ENCODE measurements at places on chromosomes 12 and 14.

DNA sequence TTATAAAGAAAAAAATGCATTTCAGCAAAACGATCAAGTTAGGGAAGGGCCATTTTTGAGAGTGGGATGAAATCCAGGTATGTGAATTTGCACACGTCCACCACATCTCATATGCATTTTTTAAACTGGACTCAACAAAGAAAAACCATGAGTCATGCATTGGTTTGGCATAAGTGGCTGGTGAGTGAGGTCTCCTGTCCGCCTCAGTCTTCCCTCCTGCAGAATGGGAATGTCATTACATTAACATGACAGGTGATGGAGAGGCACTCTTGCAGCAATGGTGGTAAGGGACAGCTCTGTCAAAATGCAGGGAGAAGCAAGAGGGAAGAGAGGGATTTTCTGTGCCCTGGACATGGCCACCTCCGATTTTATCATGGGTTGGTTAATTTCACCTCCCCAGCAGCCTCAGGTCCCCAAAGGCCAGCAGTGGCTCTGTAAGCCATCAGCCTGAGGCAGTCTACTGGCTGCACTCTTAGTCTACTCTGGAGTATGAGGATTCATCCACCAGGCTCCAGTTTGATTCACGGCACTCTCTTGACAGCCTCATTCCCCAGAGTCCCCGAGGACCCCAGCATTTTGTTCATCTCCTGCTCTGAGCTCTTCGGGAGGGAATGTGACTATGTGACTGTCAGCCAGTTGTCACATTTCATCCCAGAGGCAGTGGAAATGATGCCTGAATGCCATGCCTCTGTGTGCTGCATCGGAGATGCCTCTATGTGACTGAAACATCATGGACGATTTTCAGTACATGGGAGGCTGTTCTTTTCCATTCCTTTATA, 17.1 kb upstream of the PWP1 start:
- no peak for DNase-seq

DNA sequence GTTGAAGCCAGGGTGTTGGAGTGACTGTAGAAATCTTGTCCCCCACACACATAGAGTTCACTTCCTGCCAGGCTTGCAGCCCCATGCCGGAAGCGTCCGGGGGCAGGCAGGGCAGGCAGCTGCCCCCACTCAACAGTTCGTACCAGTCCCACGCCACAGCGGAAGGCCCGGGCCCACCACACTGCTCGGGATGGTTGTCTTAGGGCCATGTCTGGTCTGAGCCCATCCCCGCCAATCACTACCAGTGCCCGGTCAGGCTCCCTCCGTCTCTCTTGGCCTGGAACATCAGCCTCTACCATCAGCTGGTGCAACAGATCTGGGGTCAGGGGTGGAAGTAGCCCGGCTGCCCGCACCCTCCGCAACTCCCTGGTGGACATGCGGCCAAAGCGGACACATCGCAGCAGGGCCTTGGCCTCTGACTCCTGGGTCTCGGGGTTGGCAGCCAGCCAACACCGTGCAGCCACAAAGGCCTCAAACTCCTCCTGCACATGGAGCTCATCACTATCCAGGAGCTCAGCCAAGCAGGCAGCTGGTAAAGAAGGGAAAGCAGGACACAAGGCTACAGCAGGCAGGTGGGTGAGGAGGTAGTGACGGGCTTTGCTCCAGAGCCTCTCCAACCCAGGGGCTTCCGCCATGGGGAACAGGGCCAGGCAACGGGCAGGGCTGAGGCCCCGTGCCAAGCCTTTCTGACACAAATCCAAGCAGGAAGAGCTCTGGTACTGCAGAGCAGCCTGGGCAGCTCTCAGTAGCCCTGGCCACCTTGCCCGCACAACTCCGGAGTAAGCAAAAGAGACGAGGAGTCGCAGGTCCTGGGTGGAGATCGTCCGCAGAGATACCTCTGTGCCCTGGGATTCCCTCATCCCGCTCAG, 5.9 kb downstream of the KLHL33 start:
- no peak for DNase-seq

GRCh38 chr14:52801014-52801712, 9.8 kb upstream of the GNPNAT1 start:
- no peak for DNase-seq

DNA sequence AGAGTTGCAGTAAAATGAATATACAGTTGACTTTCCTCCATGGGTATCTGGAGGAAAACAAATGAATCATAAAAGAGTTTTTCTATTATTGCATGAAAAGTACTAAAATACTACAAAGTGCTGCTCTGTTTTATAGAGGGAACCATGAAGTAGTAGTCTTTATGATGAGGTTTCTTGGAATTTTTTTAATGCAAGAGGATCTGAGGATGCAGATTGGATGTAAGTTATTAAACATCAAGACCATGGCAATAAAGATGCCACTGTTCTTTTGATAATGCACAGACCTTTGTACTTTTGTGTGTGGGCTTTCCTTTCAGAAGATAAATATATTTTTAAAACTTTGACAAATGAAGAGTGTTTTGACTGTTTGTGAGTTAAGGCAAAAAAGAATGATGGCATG, 87.5 kb downstream of the DACT1 start:
- DNase-seq, result no peak

GRCh38 chr12:68294251-68294650, 37.9 kb downstream of the MDM1 start:
- no peak for DNase-seq

- no peak for DNase-seq
Measured at GRCh38 chr12:50574601-50575348, 70.0 kb downstream of the DIP2B start.

DNA sequence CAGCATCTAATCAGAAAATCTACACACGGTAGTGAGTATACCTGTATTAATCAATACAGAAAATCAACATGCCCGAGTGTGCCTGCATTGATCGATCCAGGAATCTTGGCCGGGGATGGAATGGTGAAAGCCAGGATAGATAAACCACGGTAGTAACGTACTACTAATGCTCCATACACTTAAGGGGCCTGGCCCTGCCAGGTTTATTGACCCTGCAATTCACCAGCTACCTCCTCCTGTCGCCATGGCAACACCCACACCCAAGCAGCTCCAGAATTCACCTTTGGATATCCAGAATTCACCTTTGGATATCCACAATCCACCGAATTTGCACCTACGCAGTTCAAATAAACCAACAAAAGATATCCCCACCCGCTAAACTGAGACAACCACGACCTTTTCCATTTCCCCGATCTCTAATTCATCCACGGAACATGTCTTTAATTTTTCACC, 14.8 kb upstream of the CALM1 start:
- no peak for DNase-seq

DNA sequence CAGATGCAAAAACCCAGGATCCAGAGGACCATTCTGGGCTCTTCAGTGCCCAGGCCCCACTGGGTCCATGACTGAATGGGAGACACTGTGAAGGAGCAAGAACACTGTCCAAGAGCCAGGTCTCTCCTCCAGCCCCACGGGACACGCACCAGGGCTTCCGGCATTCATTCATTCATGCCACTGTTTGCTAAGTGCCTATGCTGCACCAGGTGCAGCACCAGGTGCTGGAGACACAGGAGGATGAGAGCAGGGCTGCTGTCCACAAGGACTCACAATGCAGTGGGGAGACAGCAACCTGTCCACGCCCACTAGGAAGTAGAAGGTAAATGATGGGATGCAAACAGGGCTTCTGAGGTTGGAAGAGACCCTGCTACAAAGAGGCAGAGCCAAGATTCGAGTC, 20.4 kb downstream of the CLMN start:
- DNase-seq, result no peak

GRCh38 chr14:71324767-71325272, 417.6 kb downstream of the PCNX1 start:
- DNase-seq, result no peak

DNA sequence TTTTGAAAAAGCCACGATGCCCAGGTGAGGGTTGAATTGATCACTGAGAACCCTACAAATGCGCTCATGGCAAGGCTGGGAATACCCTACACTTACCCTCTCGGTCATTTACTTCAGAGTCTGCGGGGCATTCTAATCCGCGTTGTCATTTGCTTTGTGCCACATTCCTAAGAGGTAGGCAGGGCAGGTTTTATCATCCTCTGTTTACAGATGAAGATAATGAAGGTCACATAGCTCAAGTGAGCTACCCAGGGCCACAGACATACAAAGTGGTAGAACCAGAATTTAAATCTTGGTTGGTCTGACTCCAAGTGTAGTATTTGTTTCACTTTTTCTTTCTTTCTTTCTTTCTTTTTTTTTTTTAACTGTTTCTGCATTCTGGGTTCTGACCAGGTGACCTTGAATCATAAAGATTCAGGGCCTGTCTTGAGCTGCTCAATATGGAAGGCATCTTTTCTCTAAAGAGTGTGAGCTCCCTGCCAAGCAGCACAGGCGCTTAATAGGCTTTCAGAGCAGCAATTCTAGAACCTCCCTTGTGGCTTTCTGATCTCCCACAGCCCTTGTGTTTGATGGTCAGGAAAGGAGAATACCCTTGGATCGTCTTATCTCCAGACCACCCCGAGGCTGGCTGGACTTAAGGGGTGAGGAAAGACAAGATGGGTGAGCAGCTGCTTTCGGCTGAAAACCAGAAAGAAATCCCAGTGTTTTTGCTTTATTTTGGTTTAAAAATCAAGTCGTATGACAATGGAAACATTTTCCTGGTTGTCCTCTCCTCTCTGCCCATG, 662 bp upstream of the BATF start:
- DNase-seq, result no peak

DNA sequence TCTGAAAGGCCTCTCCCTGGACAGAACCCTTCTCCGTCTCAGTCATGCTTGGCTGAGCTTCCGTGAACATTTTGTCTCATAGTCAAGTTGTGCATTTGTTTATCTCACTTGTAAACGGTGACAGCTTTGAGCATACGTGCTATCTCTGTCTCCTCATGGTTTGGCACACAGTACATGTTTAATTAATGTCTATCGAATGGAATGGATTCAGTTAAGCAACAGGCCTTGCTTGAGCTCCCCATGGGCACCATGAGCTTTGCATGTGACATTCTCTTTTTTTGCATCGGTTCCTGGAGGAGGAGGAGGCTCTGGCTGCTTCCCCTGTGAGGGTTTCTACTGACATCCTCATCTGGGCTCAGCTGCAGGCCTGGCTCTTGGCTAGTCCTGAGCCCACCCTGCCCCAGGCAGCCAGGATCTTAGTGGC, 80.0 kb downstream of the PRIMA1 start:
- DNase-seq, result no peak

DNA sequence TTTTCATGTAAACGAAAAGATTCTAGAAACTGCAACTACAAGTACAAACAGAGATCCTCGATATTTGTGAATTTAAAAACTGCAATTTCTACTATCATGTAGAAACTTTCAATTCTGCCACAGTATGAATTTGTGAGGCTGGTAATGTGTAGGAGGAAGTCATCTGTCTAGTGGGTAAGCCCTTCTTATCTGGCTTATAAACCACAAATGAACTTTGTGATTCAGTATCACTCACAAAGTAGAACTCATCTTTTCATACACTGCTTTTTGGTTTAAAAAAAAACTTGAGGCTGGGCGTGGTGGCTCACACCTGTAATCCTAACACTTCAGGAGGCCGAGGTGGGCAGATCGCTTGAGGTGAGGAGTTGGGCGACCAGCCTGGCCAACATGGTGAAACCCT, 20.7 kb downstream of the GTF2A1 start:
- DNase-seq, result no peak

- no peak for DNase-seq
Measured at GRCh38 chr12:73225371-73225937, 953.3 kb downstream of the TRHDE start.
